Stimulated activated naive CD8-positive, alpha-beta T cell treated with anti-CD3 and anti-CD28 coated beads, Interleukin-15, amount 100 ng/mL, for 72 hours (primary cell): ENCODE measurements at places on chromosomes 16 and 17.

GRCh38 chr17:81000334-81000630 lies 8.6 kb downstream of the CHMP6 start:
- no peak for DNase-seq

DNA sequence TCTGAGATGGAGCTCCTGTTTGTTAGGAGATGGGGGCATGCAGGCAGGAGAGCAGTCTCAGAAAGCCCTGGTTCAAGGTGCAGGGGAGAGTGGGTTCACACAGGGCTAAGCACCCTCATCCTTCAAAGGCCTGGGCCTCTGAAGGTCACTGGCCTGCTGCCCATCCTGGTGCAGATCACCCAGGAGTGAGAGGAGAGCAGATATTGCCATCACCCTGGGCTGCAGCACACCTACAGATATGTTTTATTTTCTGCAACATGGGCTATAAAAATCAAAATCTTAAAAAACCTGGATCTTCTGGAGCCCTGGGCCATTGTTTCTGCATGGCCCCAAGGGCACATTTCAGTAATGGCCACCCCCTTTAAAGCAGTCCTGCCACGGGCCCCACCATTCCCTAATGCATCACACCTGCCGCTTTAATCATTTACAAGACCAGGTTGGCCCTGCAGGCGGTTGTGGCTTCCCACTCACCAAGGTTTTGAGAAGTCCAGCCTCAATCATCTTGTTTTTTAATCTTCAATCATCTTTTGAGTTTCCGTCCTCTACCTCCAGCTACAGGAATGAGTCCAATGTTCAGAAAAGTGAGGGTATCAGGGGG lies 20.4 kb upstream of the NUP93 start:
- peak; percentile 25 for DNase-seq

GRCh38 chr17:57067162-57067561 lies 17.9 kb upstream of the AKAP1 start:
- no peak for DNase-seq

GRCh38 chr17:21370430-21370829 lies 5.7 kb upstream of the KCNJ12 start:
- DNase-seq: no peak

DNA sequence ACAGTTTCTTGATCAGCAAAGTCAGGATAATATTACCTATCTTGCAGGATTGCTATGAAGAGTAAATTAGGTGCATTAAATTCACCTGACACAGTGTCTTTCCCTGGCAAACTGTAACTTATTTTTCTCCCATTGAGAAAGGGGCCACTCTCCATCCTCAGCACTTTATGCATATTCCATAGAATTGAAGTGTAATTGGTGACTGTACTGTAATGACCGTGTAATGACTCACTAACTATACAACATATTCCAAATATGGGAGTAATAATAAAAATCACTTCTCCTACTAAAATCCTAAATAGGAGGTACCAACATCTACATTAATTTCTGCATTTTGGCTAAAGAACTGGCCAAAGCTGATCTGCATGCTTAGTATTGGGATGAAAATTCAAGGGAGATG lies 141.9 kb upstream of the NOG start:
- no peak for DNase-seq

DNA sequence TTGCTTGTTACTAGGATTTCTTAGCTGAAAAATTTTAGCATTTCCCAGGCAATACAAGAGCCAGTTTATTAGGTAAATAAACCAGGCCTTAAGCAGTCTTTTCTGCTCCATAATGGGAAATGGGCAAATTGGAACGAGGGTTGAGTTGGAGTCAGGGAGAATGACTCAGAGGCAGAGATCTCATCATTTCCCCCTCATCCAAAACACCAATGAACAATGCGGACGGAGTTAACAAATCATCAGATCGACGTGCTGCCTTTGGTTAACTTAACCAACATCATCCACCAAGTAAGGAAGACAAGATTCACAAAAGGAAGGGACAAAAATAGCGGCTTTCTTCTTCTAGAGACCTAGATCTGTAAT lies 243.5 kb downstream of the STX8 start:
- DNase-seq: no peak

DNA sequence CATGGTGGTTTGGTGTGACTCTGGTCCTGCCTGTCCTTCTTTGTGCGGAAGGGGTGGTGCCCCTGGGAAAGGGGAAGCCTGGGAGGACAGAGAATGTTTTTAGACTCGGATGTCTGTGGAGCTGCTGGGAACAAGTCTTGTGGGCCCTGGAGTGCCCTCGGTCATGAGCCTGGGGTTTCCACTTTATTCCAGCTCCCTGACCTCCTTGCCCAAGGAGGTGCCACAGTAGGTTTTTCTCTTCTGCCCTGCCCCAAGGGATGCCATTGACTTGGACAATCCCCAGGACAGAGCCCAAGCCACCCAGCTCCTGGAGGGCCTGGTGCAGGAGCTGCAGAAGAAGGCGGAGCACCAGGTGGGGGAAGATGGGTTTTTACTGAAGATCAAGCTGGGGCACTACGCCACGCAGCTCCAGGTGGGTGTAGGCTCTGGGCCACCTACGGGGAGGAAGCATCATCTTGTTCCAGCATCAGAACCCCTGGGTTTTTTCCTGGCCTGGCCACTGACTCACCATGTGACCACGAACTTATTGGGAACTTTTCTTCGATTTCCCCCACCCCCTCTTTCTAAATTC lies 1.4 kb downstream of the STAT5A start:
- peak; percentile 58 for DNase-seq

DNA sequence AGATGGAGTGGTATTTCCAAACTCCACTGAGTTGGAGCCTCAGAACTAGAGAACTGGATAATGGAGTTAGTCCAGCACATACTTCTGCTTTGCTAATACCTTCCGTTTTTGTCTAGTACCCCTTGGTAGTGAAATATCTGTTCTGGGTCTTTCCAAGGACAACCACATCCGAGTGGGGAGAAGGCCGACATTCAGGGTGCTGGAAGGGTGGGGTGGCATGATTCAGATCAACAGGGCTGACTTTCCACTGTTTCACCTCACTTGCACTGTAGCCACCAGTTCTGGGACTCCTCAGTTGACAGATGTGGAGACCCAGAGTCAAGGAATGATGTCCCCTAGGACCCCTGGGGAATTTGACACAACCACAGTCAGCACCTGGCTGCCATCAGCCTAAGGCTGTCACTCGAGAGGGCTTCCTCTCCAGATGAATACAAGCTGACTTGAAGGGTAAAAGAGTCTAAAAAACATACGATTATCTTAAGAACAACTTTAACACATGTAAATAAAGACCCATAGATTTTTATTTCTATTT lies 84.8 kb upstream of the HNF1B start:
- DNase-seq: no peak

DNA sequence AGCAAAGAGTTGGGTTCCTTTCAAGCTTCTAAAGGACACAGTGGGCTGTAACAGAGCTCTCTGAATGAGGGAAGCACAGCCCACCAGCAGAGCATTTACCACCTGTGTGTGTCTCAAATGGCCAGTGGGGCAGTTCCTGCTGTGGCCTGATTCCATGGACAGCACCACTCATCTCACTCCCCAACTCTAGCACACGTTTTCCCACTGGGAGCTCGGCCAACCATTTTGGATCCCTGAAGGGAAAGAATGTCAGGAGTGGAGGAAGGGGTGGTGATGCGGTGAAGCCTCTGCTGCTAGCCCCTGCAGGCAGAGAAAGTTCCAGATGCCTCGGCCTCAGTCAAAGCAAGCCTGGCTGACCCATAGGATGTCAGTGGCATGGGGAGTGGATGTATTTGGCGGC lies 86.6 kb downstream of the PLXDC1 start:
- DNase-seq: no peak

- no peak for DNase-seq
Measured at GRCh38 chr16:89502081-89502843, 5.9 kb upstream of the SPG7 start.

DNA sequence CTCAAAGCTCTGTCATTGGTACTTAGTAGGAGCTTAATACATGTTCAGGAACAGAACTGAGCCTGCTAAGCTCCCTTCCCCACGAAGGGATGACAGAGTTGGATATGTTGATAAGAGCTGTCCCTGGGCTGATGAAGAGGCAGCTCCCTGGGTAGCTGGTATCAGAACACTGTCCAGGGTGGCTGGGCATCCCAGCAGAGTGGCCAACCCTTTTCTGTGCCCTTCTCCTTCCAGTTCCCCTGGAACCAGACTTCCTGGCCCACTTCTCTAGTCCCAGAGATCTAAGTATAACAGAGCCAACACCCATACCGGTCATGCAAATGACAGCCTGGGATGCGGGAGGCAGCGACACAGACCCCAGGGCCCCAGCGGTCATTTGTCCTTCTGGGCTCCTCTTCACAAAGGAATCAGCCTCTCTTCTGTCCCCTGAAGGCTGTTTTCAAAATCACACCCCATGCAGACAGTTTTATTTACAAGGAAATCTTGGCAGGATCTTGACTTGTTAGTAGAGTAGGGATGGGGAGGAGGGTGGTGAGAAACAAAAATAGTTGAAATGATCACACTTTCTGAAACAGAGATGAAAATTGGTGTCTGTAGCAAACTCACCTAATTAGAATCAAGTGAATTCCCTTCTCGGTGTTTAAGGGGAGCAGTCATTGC lies 1.4 kb upstream of the RHBDL3 start:
- DNase-seq: no peak

- peak; percentile 45 for DNase-seq
Measured at GRCh38 chr17:1714980-1715802, 5.0 kb upstream of the TLCD2 start.

GRCh38 chr17:19338031-19338990 lies 24.2 kb downstream of the B9D1 start:
- DNase-seq: peak; percentile 55

DNA sequence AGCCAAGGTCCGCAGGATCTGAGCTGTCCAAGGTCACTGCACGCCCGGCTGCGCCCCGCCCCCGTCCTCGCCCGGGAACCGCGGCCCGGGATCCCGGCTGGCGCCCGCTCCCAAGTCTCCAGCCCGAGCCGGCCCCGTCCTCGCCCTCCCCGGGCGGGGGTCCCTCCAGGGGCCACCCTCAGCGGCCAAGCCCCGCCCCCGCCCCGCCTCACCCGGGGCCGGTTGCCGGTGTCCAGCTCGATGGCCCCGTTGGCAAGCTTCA lies 216 bp downstream of the VPS9D1 start:
- no peak for DNase-seq

DNA sequence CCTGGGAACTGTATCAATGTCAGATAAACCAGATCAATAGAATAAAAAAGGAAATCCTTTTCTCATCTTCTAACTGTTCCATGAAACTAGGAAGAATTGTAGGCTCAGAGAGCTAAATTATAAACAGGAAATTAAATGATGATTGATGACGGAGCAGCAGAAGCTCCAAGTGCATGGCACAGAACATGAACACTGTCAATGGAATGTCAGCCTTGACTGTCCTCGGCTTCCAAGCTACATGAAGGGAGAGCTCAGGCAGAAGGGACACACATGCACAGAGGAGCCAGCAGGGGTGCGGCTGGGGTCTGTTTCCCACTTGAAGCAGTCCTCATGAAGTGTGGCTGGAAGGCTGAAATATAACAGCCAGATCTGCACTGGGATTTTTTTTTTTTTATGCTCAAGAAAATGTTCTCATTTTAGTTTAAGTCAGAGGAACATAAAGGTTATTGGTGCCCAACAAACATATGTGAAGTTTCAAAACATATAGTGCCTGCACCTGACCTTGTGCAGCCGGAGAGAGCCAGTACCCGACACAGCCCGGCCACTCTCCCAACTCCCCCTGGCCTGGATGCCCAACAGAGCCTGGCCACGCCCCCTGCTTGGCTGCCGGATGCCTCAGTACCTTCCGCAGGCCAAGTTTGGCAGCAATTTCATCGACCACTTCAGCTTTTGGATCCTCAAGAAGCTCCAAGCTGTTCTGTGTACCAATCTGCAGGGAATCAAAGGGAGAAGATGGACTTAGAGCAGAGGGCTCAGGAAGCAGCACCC lies 37.0 kb downstream of the NPLOC4 start:
- no peak for DNase-seq

- DNase-seq: no peak
Measured at GRCh38 chr16:46885960-46886763, 2.0 kb downstream of the GPT2 start.

GRCh38 chr17:8623591-8623990 lies 6.9 kb downstream of the MYH10 start:
- no peak for DNase-seq

GRCh38 chr17:34885076-34885475 lies 76.2 kb downstream of the CCT6B start:
- no peak for DNase-seq

- DNase-seq: peak; percentile 32
Measured at GRCh38 chr17:8740486-8740885, 4.2 kb downstream of the CCDC42 start.

- DNase-seq: no peak
Measured at GRCh38 chr16:81604960-81605383, 160.4 kb downstream of the CMIP start.

- no peak for DNase-seq
Measured at GRCh38 chr17:36856222-36856621, 81.1 kb upstream of the LHX1 start.

DNA sequence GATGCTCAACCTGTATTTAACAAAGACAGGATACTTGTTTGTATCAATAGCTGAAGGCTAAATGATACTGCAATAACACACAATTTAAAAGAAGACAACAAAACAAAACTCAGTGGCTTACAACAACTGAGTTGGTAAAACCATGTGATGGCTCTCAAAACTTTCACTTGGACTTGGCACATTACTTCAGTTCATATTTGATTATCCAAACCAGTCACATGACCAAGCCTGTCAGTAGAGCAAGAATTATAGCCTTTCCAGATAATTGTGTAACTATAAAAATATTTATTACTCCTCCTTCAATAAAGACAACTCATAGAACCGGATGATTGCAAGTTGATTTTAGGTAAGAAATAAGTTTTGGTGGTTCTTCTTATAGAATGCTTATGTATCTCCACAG lies 56.8 kb downstream of the NQO1 start:
- no peak for DNase-seq

- no peak for DNase-seq
Measured at GRCh38 chr17:19938736-19939135, 38.9 kb downstream of the AKAP10 start.

- peak; percentile 69 for DNase-seq
Measured at GRCh38 chr17:74282587-74283370, 8.7 kb downstream of the DNAI2 start.

GRCh38 chr16:85768199-85768598 lies 17.3 kb upstream of the C16orf74 start:
- DNase-seq: no peak

GRCh38 chr17:10149573-10150399 lies 48.6 kb downstream of the GAS7 start:
- DNase-seq: peak; percentile 21

GRCh38 chr17:82892899-82893565 lies 53.2 kb upstream of the ZNF750 start:
- DNase-seq: peak; percentile 68

- no peak for DNase-seq
Measured at GRCh38 chr17:49631496-49631895, 46.4 kb downstream of the SPOP start.
